ENCODE measurements at places on chromosomes 5 and 9.
A peak's percentile ranks its signal among the peaks of the same experiment; 100 is the strongest.

- no peak for DNase-seq
Measured at GRCh38 chr5:59035681-59036080, 452.8 kb downstream of the RAB3C start.

GRCh38 chr5:55547781-55548180, 13.0 kb upstream of the PLPP1 start:
- DNase-seq: no peak

GRCh38 chr9:137077010-137077747, at the start of gene UAP1L1:
UAP1L1 (plus strand) TSS chr9:137077517; CDS start chr9:137077533, 16 bp downstream.
- peak; percentile 86 for DNase-seq

GRCh38 chr5:151504006-151504405, 56.6 kb downstream of the SLC36A1 start:
- no peak for DNase-seq

DNA sequence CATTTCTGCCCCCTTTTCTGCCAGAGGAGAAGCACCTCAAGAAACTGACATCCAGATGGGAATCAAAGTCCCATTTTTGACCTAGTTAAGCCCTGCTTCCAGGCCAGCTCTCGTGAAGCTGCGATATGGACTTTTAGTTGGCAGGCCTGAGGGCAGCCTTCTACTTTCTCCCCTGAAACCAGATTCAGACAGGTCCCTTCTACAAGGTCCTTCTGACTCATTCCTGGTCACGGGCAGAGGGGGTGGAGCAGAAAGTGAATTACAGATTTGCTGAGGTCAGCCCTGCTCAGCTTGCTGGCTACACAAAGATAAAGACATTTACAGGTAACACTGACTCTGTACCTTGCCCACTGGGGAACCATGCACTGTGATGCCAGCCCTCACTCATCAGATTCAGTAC, 52.8 kb upstream of the TUT7 start:
- no peak for DNase-seq

- DNase-seq: no peak
Measured at GRCh38 chr9:4416467-4416866, 73.8 kb upstream of the SLC1A1 start.

DNA sequence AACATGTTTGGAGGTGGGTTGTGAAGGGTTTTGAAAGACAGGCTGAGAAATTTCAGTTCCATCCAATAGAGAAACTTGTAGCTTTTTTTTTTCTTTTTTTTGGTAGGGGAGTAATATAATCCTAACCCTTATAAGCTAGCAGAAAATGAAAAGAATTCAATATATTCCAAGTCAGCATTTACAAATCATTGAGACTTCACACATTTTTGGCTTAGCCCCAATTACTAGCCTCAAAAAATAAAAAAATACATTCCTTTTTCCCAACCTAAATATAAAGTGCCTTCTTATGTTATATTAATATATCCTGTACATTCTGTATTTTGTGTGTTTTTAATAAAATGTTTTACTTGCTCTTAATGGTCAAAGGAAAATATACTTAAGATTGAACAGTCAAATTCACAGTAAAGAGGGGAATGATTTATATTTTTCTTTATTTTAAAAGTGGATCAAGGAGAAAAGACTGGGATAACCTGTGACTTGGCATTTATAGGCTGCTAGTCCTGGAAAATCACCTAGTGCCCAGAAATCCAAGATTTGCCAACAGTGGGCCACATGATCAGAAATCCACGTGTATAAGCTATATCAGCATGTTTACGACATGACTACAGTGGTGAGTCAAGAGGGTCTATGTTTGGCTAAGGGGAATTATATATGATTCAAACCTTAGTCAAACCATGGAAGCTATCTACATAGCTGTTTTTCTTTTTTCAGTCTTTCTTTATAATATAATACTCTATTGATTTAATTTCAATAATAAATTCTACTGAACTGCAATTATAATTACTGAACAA, 14.5 kb downstream of the HACD4 start:
- no peak for DNase-seq

GRCh38 chr5:91109634-91110033, 273.5 kb downstream of the ARRDC3 start:
- DNase-seq: no peak

- peak; percentile 26 for DNase-seq
Measured at GRCh38 chr9:78542491-78543181, 245.7 kb downstream of the PSAT1 start.

GRCh38 chr5:168925160-168925559, 346.0 kb upstream of the PANK3 start:
- DNase-seq: no peak

DNA sequence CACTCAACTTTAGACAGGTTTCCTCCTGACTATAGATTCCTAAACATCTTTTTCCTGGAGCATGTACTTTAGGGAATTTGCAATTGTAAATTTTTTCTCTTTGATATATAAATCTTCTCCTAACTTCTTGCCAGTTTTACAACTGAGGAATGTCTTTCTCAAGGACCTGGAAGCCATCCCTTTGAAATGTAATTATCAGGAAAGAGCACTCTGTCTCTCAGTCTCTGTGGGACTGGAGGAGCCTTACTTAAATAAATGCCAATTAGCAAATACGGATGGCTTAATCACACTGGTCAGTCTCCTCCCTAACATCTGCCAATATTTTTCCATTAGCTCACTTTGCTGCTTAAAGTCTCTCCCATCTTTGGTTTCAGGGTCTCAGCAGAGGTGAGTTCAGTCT, 344.3 kb upstream of the ARRDC3 start:
- no peak for DNase-seq

- DNase-seq: no peak
Measured at GRCh38 chr5:156350256-156350655, 23.3 kb downstream of the SGCD start.

- DNase-seq: no peak
Measured at GRCh38 chr5:180688330-180689070, 39.1 kb upstream of the FLT4 start.

DNA sequence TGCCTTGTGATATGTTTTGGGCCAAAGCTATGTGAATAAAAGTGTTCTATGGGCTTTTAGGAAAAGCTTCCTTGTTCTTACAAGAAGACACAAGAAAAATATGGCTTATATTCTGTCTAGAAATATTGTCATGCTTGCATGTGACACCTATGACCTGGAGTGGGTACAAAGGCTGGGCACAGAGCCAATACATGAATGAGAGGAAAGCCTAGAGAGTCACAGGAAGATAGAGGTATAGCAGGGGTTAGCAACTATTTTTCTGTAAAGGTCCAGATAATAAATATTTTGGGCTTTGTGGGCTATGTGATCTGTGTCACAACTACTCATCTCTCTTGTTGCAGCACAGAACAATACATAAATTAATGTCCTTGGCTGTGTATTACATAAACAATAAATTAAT, 196.6 kb upstream of the CD180 start:
- DNase-seq: no peak

GRCh38 chr9:89642789-89643188, 38.0 kb downstream of the GADD45G start:
- DNase-seq: no peak

Data from H7 (cell line).